ENCODE measurements at places on chromosomes 2 and 18.

- DNase-seq, result no peak
Measured at GRCh38 chr2:97906307-97906706, 89.4 kb downstream of the TMEM131 start.

- no peak for DNase-seq
Measured at GRCh38 chr18:3713166-3713565, 263.2 kb downstream of the TGIF1 start.

DNA sequence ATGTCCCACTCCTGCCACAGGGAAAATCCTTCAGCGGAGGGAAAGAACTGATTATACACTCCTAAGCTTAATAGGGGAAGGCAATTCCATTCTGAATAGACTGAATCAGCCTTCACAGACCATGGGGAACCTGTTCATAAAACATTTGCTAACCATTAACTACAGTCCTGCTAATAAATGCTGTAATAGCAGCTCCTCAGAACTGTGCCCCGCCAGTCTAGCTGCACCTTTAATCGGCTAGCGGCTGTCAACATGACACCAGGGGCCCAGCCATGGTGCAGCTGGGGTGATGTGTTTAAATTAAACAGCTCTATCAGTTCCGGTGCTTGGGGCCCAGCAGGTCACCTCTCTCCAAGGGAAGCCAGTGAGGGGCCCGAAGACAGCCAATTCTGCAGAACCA is 77.8 kb downstream of the GALNT14 start:
- no peak for DNase-seq

DNA sequence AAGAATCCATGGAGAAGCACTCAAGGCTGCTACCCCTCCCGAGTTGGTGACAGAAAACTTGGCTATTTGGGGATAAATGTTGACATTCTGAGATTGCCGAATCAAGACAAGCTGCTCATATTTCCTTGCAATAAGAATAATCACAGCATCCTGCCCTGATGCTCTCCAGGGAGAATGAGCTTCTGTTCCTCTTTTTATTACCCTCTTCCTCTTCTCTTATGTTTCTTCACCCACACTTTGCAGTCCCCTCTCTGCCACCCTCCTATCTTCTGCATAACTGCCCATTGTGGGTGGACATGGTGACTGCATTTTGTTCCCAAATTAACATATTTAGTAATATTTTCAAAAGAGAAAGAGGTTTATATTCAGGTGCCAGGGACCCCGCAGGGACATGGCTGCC is 11.9 kb upstream of the MSGN1 start:
- no peak for DNase-seq

GRCh38 chr18:3401669-3402620 is 48.0 kb upstream of the TGIF1 start:
- no peak for DNase-seq

DNA sequence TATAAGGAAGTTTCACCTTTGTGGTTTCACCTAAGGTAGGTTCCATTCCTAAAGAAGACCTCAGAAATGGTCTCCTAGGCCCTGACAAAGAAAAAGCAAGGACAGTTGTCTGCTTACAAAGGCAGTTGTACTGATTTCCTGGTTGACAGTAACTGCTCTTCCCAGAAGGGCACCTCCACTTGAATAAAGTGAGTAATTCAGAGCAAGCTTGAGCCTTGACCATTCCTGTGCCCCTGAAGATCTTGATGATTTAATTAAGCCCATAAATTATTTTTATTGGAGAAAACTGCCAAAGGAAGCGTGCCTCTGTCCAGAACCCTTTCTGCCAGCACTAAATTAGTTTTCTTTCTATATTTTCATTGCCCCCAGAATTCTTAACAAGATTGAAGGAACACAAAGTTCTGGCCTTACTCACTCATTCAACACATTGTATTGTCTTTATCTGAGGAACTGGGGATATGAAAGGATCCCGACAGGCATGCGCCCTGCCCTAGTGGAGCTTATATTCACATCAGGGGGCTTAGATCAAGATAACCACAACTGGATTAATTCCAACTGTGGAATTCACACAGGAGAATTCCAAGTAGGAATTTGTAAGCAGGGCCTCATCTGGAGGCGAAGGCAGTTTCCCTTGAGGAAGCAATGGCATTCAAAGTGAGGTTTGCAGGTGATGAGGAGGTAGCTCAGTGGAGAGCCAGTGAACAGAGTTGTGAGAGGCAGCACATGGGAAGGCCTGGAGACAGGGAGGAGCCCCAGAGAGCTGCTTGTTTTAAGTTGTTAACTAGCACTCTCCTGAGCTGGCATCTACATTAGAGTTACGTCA is 21.2 kb downstream of the PTRHD1 start:
- DNase-seq, result no peak

- no peak for DNase-seq
Measured at GRCh38 chr18:23924813-23925212, 89.7 kb upstream of the TTC39C start.

GRCh38 chr2:9543557-9543956 is 12.1 kb downstream of the ADAM17 start:
- no peak for DNase-seq
